ENCODE measurements at places on chromosomes 12 and 14.

DNA sequence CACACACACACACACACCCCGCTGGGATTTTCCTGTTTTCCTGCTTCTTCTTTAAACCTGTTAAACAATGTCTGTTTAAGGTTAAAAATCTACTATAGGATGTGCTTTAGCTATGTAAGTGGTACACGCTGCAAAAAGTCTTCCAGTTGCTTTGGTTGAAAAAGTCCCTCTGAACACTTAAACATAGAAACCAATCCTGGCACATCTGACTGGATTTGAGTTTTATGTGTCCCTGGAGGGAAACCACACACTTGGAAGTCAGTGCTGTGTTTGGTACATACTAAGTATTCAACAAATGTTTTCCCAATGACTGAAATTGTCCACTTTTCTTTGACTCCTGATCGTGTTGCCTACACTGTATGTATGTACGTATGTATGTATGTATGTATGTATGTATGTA, 22.0 kb downstream of the CFL2 start:
- DNase-seq, result no peak

DNA sequence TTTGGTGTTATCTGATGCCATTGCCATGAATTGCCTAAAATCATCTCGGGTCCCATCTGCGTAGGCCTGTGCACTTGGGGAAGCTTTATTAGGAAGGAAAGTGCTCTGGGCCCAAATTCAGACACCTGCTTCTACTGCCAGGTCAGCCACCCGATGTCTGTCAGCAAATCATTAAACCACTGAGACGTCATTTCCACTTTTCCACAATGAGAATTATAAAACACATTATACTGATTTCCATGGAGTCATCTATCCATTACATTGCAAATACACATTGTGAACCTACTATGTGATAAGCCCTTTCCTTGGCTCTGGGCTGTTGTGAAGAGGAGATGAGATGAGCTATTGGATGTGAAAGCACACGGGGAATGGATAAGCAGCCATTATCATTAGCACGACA, 1022.9 kb downstream of the BCL11B start:
- no peak for DNase-seq

- no peak for DNase-seq
Observed at GRCh38 chr12:47370421-47370820, 290.7 kb upstream of the AMIGO2 start.

DNA sequence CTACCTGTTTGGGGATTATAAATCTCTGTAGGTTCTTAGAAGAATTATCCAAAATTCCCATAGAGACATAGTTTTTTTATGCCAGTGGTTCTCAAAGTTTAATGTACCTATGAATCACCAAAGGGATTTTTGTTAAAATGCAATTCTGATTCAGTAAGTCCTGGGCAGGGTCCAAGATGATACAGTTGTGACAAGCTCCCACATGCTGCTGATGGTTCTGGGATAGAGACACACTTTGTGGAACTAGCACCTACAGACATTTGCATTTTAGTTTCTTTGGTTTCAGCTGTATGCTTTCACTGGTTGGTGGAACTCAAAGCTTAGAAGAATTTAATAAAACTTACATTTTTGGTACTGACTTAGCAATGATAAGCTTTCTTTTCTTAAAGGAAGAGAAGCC, 80.4 kb downstream of the PTCSC3 start:
- DNase-seq, result no peak

DNA sequence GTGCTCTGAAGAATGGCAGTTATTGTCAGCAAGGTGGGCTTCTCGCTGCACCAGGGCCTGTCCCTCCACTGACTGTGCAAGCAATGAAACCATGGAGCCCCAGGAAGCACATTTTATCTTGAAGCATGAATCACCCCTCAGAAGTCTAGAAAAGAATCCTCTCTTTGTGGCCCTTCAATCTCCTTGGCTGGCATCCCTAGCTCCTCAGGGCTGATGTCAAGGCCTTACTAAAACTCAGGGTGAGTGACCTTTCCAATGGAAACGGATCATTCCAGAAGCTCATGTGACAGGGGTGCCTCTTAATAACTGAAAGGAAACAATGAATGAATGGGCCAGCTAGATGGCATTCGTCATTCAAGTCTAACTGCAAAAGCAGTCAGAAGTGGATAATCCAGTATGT, 22.3 kb upstream of the PLEKHH1 start:
- DNase-seq, result no peak

GRCh38 chr12:21323736-21324135, 11.0 kb downstream of the SLCO1A2 start:
- no peak for DNase-seq

DNA sequence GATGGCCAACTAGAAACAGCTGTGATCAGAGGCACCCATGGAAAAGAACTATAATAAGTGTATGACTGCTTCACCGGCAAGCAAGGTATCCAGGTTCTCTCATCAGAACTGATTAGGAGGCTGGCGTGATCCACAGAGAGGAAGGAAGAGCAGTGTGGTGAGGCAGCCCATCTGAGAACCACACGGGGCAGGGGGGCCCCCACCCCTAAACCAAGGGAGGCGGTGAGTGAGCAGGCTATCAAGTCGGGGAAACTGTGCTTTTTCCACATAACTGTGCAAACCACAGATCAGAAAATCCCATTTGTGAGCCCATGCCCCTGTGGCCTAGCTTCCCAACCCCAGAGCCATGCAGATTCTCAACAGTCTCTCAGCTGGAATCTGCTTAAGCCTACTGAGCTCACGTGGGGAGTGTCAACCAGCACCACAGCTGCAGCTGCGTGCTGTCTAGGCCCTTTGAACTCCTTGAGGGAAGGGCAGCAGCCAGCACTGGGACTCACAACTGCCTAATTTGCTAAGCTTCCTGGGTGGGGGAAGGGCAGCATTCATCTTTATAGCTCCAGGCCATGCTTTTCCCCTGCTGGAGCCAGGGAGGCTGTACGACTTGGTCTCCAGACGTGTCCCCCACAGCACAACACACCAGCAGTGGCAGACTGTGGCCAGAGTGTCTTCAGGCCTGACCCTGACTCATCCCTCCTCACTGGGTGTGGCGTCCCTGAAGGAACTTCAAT, 444.4 kb upstream of the ATP2B1 start:
- DNase-seq, result no peak

GRCh38 chr14:58243790-58244555, 670 bp upstream of the PSMA3 start:
- DNase-seq, result no peak

DNA sequence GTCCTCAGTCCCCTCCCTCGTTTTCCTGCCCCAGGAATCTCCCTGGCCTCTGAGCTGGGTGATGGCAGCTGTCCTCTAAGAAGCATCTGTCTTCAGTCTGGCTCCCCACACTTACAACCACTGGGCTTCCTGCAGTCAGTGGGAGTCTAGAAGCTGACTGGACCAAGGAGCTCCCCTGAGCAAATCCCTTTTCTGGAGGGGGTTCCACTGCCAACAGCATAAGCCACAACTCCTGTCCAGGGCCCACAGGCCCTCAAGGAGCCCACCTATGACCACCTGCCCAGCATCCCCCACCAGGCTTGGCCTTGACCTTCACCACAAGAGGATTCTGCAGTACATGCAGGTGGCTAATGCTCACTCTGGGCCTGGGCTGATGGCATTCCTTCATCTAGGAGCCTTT, 4.1 kb downstream of the RDH16 start:
- DNase-seq, result no peak

DNA sequence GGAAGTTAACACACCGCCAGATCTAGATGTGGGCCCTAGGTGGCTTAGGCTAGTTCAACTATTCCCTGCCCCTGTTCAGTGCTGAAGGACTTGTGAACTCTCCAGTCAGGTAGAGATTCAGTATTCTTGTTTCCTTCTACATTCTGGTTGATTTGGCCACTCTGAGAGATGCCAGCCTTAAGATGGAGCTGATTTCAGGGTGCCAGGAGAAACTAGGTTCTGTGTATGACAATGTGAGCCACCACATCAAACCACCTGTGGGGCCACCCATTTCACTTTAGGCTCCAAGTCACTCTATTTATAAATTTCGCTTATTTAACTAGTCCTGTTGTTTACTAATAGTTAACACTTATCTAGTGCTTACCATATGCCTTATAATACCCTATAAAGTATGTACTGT, 26.0 kb downstream of the FRMD6 start:
- no peak for DNase-seq

GRCh38 chr14:74836251-74836960, 39.5 kb downstream of the PROX2 start:
- no peak for DNase-seq

DNA sequence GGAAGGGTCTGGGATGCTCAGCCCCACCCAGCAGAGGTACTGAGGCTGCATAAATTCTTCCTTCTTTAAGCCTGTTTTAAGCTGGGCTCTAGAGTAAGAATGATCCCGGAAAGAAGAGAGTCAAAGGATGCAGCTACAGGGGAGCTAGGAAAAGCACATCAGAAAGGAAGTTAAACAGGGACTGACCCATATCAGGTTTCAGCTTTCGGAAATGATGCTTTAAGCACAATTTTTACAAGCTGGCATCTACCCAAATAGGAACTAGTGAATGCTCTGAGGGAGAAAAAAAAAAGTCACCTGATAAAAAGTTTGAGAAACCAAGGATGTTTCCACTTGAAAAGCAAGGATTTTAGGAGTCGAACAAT, 22.0 kb downstream of the TSPAN8 start:
- no peak for DNase-seq

- no peak for DNase-seq
Observed at GRCh38 chr12:98743362-98743953, 98.4 kb downstream of the APAF1 start.

GRCh38 chr14:94138251-94138650, 8.8 kb upstream of the IFI27L2 start:
- no peak for DNase-seq

GRCh38 chr14:45785240-45785639, 532.2 kb upstream of the MIS18BP1 start:
- no peak for DNase-seq

GRCh38 chr14:22685467-22685866, 41.3 kb upstream of the OR6J1 start:
- DNase-seq, result no peak

- peak; percentile 37 for DNase-seq
Observed at GRCh38 chr12:74021937-74022336, 515.7 kb upstream of the ATXN7L3B start.

DNA sequence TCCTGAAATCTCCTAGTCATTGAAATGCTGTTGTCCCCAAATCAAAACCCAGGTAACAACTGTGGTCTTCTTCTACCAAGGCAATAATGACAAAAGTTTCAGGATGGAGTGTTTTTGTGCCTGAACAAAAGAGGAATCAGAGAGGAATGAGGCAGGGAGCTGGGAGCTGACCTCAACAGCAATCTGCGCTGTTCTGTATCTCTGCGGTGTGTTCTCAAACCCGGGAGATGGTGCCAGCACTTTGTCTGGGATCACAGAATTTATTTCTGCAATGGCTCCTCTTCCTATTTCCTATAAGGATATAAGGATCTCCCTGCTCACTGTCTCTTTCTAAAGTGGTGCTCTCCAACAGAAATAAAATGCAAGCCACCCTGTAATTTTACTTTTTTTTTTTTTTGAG, 449 bp upstream of the GLT8D2 start:
- no peak for DNase-seq

DNA sequence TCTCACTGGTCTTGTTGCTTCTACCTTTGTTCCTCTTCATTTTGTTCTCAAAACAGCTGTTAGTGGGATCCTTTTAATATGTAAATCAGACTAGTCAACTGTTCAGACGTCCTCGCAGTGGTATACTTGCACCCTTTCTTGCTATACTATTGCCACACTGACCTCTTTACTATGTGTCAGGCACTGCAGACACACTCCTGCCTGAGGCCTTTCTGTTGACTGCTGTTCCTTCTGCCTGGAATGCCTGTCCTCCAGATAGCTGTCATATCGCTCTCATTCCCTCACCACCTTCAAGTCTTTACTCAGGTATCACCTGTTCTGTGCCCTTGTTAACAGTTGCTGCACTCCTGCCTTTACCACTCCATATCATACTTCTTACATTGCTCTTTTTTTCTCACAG, 90.0 kb upstream of the TMEM263 start:
- DNase-seq, result no peak

DNA sequence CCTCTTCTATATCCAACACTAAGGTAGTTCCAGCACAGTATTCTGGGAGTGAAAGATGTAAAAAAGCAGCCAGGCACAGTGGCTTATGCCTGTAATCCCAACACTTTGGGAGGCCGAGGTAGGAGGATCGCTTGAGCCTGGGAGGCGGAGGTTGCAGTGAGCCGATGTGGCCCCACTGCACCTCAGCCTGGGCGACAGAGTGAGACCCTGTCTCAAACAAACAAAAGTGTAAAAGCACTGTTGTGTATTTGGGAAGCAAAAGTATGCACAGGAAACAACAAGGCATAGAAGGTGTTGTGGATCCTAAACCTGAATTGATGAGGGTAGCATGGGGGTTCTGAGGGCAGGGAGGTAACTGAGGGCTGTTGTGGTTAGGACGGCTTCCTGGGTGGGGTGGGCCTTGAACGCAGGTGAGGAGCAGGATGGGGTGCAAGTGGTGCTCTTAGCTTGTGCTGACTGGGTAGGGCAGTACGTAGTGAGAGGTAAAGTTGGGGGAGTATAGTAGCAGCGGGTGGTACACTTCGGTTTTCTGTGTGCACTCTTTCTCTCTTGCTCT, 64.2 kb downstream of the RASSF3 start:
- no peak for DNase-seq

- DNase-seq, result no peak
Observed at GRCh38 chr12:62279961-62280360, 19.8 kb downstream of the USP15 start.

GRCh38 chr14:103492156-103492925, 30.3 kb downstream of the CKB start:
- no peak for DNase-seq

- no peak for DNase-seq
Observed at GRCh38 chr12:28184375-28184774, 5.9 kb upstream of the CCDC91 start.

DNA sequence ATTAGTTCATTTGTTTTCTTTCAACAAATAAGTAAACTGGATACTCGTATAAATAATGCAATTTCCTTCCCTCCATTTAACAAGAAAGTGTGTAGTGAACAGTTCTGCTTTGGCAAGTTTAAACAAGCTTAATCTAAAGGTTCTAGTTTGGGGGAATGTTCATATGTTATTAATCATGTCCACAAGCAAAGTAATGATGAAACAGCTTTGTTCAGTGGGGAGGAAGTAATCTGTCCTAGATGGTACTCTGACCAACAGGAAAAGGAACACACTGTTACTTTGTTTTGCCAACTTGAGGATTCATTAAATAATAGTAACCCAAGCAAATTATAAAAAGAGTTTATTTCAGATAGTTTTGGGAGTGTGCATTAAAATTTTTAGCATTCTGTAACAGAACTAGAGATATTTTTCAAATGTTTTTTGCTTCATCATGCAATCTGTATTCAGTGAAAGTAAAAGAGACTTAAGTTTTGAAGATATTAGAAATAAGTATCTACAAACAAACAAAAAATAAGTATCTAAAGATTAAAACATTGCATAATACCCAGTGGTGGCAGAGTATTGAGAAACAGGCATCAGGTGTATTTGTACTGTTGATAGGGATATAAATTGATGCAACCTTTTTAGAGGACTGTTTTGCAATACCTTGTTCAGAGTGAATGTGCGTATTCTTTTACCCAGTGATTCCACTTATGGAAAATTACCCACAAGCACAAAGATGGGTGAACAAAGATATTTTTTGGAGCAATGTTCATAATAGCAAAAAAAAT, 61.1 kb downstream of the RAB35 start:
- DNase-seq, result no peak

- no peak for DNase-seq
Observed at GRCh38 chr12:1540690-1541089, 53.7 kb downstream of the FBXL14 start.

GRCh38 chr12:17134315-17134714, 528.4 kb upstream of the LMO3 start:
- no peak for DNase-seq

GRCh38 chr12:117331691-117332090, 29.7 kb downstream of the NOS1 start:
- DNase-seq, result no peak

Data from hematopoietic multipotent progenitor cell treated with erythropoietin and hydrocortisone succinate and interleukin-3 and kit ligand, for 17 days (in vitro differentiated cells).